LNCaP clone FGC (cell line): ENCODE measurements at places on chromosomes 11 and 22.

- no peak for DNase-seq
Measured at GRCh38 chr11:119339589-119340334, 921 bp downstream of the C1QTNF5 start.

DNA sequence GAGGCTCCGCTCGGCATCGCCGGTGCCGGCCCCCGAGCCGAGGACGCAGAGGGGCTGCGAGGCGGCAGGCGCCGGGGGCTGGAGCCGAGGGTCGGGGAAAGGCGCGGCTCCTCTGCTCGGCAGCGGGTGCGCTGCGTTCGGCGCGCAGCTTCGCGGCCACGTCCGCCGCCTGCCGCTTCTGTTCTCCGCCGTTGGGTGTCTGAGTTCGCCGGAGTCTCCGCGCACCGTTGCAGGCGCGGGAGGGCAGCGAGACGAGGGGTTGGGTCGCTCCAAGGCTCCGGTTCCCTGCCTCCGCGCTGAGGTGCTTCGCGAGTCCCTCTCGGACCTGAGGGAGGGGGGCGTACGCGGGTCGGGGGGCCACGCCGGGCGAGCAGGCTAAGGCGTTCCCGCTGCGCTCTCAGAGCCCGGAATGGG, 347 bp downstream of the MN1 start:
- DNase-seq: no peak

GRCh38 chr11:84128840-84129239, 842.7 kb upstream of the CCDC90B start:
- no peak for DNase-seq

DNA sequence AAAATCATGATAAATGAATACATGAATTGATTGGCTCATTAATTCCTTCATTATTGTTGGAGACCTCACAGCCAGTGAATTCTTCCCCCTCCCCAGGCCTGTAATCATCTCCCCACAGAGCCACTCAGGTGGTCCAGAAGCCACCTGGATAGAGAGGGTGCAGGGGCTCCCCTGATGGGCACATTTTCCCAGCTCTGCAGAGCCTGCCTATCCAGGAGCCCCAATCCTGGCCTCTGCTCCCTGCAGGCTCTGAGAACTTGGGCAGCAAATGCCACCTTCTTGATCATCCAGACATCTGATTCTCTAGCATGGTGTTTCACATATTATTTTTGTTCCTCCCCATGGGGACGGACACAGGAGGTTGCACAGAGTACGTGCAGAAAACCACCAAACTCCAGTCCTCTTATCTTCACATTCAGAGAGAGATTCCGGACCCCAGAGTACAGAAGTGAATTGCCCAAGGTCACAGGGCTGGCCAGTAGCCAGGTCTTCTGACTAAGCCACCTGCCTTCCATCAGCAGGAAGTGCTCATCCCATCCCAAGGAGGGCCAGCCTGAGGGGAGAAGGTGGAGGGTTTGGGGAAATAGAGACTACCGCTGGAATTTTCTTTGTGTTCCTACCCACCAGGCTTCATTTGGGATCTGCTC, 348.0 kb downstream of the BUD13 start:
- no peak for DNase-seq

DNA sequence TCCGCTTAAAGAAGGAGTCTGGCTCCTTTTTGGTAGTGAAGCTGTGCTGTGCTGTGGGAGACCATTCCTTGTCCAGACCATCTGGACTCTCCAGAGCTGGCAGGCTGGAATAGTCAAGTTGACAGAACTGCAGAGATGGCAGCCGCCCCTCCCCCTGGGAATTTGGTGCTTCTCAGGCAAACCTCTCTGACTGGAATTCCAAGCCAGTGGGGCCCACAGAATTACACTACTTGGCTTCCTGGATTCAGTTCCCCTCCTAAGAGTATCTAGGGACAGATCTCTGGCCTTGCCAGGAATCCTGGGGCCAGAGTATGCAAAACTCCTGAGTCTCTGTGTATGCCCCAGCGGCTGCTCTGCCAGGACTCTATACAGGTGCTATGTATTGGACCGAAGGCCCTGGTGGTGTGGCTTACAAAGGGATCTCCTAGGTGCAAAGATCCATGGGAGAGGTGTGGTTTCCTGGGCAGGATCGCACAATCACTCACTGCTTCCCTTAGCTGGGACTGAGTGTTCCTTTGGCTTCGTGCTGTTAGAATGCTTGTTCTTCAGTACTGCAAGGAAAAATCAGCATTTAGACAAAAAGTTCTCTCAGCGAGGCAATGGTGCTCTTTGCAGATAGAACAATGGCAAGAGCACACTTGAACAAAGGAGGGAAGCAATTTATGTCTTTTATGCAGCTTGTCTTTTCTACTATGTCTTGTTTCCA, 86.8 kb downstream of the PRMT3 start:
- no peak for DNase-seq

GRCh38 chr11:103862094-103862801, 174.2 kb upstream of the DDI1 start:
- DNase-seq: no peak

- no peak for DNase-seq
Measured at GRCh38 chr11:114848027-114848426, 169.7 kb downstream of the NXPE2 start.

- DNase-seq: no peak
Measured at GRCh38 chr11:35360055-35360530, 59.3 kb downstream of the SLC1A2 start.

- DNase-seq: no peak
Measured at GRCh38 chr11:25816411-25816810, 515.5 kb upstream of the ANO3 start.
